Activated CD4-positive, alpha-beta memory T cell treated with anti-CD3 and anti-CD28 coated beads for 36 hours (primary cell): ENCODE measurements at places on chromosomes 11 and 22.
A peak's percentile ranks its signal among the peaks of the same experiment; 100 is the strongest.

GRCh38 chr11:77174559-77174958 is 46.5 kb downstream of the MYO7A start:
- DNase-seq: no peak

- DNase-seq: no peak
Measured at GRCh38 chr11:128151780-128152179, 435.6 kb downstream of the ETS1 start.

- DNase-seq: no peak
Measured at GRCh38 chr11:79492008-79492407, 51.2 kb upstream of the TENM4 start.

- no peak for DNase-seq
Measured at GRCh38 chr11:78784321-78785061, 209.8 kb upstream of the NARS2 start.

- DNase-seq: no peak
Measured at GRCh38 chr11:132228746-132229325, 858.4 kb downstream of the NTM start.

DNA sequence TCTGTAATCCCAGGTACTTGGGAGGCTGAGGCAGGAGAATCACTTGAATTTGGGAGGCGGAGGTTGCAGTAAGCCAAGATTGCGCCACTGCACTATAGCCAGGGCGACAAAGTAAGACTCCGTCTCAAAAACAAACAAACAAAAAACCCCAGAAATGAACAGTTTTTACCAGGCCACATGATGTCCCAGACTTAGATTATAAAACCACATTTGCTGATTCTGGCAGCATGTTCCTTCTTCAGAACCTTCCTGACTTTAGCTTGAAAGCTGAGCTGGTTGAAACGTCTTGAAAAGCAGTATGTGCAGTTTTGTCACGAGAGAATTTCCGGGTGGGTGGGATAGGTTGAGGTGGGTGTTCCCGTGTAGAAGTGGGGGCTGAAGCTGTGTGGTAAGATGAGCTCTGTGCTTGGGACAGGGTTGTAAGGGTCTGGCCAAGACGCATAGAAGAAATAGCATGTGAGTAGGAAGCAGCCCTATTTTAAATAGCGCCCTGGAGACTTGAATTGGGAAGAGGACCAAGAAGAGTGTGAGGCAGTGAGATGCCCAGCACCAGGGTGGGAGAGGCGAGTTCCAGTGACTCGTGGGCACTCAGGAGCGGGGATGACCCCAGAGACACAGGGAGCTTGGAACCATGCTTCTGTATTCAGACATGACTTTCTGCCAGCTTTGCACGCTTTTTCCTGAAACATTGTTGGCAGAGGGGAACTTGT is 7.6 kb downstream of the AP2A2 start:
- no peak for DNase-seq

GRCh38 chr11:58926251-58926650 is 13.0 kb upstream of the GLYATL1 start:
- DNase-seq: no peak

DNA sequence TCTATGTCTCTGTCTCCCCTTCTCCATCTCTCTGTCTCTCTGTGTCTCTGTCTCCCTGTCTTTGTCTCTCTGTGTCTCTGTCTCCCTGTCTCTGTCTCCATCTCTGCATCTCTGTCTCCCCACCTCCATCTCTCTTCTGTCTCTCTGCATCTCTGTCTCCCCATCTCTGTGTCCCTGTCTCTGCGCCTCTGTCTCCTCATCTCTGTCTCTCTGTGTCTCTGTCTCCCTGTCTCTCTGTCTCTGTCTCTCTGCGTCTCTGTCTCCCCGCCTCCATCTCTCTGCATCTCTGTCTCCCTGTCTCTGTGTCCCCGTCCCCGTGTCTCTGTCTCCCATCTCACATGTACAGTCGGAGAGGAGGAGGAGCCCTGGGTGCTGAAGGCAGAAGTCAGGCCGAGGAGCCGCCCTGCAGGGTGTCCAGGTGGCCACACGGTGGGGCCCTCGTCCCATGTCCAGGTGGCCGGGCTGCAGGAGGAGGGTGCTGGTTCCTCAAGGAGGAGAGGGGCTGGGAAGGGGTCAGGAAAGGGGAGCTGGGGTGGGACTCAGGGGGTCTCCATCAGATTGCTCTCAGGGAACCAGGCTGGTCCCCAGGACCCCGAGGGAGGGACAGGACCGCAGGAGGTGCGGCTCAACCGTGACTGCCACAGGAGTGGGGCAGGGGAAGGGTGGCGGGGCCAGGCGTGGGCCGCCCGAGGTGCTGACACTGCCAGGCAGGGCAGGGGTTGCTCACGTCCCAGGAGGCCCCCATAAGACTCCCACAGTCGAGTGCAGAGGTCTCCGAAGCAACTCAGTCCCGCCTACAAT is 25.6 kb upstream of the TH start:
- peak; percentile 83 for DNase-seq

DNA sequence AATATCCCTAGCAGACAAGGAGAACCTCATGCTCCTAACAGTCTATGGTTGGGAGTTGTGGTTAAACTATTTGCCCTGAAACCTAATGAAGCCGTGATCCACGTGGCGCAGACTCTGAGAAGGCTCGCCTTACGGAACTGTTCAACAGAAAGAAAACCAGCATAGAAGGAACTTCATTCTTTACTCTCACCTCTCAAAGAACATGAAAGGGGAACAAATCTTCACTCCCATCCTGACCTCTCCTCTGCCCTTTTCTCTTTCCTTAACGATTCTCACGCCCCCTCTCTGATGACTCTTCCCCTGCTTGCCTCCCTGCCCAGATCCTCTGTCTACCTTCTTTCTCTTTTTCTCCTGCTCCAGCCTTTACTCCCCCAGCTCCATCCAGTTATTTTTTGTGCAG is 54.2 kb downstream of the IRAG1 start:
- no peak for DNase-seq

DNA sequence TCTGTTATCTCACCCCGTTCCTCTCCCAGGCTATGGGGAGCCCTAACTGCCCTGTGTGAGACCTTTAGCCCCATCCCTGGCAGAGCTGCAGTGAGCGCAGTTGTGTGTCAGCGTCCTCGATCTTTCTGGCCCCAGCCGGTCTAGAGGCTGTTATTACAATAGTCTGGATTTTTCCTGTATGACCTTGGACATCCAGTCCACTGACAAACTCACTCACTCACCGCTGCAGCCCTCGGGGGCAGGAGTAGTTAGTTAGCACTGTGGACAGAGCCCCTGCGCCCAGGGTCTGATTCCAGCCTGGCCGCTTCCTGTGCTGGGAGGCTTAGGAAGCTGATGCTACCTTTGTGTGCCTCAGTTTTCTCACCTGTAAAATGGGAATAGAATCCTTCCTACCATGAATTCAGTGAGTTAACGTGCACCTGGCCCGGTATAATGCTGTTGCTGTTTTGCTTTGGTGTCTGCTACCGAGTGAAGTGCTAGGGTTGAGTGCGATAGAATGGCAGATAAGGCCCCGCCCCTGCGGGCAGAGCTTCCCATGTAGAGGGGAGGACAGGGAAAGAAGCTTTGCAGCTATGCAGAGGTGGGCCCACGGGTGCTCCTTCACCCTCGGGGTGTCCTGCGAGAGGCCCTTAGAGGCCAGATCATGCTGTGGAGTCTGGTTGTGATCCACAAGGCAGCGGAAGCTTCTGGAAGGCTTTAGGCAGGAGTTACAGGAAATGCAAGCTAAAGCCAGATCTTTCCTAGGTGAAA is 3.0 kb downstream of the LRP5 start:
- no peak for DNase-seq

DNA sequence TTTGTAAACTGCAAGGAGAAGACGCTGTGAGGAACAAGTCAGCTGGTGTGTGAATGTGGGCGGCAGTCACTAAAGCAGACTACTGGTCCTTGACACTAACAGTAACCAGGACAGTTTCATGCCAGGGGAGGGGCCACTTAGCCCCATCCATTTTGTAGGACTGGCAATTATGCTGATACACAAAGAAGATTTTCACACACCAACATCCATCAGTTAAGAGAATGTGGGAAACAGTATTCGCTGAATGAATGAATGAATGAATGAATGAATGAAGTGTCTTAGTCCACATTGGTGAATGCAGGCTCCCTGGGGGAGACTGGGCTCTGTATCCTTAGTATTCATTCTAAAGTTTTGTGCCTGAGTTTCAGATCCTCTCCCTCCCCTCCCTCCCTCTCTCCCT is 590.4 kb downstream of the BRD1 start:
- DNase-seq: no peak
